ENCODE measurements at places on chromosomes 1 and 21.

DNA sequence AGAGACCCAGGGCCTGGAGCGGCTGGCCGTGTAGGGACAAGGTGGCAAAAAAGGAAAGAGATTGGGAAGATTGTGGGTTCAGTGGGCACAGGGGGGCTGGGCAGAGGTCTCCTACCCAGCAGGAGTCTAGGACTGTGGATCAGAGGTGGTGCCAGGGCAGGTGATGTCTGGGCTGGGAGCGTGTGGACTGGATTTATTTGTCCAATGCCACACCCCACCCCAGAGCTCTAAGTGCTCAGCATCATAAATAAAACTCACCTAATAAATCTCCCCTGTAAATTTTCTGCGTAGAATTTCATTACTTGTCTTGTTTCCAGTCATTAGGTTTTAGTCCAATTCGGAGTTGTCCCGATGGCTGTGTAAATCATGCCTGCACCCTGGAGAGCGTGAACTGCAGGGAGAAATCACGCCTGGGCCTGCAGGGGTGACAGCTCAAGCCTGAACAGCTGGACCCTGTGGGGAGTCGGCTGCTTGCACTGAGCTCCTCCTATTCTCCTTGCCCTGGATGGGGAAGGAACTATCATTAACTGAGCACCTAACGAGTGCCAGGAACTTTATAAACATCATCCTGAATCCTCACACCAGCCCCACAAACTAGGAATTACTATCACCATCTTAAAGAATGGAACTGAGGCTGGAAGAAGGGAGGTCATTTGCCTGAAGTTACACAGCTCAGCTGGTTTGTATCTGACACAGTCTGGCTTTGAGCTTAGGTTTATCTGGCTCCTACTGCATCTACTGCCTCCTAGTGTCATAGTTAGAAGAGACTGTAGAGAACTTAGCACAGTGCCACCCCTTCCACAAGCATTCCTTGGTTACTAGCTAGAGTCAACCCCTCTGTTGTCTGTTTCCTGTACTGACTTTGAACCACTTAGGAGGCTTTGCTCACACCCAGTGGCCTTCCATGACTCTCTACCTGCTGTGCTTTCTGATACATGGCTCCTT, 25.0 kb upstream of the POU3F1 start:
- DNase-seq: no peak

- DNase-seq: no peak
Measured at GRCh38 chr1:213274140-213274539, 223.1 kb downstream of the RPS6KC1 start.

DNA sequence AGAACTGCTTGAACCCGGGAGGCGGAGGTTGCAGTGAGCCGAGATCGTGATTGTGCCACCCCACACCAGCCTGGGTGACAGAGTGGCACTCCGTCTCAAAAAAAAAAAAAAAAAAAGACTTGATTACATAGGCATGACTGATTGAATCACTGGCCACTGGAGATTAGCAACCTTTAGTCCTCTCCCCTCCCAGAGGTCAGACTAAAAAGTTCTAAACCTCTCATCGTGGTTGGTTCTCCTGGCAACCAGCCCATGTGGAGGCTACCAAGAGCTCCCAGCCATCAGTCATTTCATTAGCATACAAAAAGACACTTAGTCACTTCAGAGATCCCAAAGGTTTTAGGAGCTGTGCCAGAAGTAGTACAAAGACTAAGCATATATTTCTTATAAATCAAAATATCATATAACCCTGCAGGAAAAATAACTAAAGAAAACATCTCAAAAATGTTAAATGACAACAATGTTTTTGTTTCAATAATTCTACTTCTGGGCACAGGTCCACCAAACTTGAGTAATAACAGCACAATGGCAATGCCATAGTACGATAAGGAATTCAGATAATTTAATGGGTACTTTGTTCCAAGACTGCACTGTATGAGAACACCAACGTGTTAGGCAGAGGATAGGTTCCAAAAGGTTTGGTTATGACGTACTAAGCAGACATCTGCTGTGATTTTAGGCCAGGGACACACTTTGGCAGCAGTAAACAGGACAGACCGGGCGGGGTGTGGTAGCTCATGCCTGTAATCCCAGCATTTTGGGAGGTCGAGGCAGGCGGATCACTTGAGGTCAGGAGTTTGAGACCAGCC, 18.1 kb downstream of the USP48 start:
- peak; percentile 90 for DNase-seq

GRCh38 chr1:58551186-58552140, 4.9 kb upstream of the OMA1 start:
- DNase-seq: no peak

DNA sequence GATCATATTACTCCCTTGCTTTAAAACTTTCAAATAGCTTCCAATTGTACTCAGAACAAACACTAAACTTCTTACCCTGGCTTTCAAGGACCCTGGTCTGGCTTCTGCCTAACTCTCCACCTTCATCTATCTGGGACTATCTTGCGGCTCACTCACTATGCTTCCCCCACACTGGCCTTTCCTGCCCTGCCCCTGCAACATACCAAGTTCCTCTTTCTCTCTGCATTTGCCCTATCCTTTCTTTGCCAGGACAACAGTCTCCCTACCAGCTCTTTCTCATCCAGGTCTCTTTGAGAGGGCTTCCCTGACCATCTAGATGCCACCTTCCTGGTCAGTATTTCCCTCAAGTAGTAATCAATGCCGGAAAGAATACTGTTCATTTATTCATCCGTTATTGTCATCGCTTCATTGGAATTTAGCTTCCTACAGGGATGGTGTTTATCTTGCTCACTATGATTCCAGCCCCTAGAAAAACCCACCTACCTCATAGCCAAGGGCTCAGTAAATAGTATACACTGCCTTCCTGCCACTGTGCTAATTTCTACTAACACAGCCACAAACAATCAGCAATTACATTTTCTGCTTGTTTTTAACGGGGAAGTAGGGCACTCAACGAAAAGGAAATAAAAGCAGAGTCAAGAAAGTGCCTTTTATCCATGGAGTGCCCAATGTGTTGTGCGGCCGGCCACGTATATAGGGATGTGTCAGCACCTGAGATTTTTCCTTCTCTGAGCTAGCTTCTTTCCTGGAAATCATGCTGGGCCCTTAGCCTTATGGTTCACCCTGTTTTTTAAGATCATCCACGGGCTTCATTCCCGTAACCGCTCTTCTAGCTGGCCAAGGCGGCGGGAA, 521 bp upstream of the CDC7 start:
- DNase-seq: peak; percentile 76

DNA sequence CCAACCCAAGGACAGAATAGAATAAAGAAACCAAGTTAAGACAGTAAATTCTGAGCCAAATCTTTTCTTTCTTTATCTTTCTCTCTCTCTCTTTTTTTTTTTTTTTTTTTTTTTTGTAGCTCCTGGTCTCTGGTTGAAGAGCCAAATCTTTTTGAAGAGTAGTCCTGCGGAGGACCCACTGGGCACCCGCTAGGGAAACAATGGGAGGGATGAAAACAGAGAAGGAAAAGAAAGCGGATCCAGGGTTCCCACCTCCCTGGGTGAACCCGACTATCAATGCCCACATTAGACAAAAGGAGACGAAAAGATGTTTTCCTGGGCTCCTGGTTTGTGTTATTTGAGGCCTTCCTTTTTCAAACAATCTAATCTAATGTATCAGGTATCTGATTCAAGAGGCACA, 49.8 kb upstream of the FBXO28 start:
- no peak for DNase-seq

- DNase-seq: no peak
Measured at GRCh38 chr1:14767075-14767474, 168.6 kb downstream of the KAZN start.

- DNase-seq: no peak
Measured at GRCh38 chr1:156936721-156937220, 16.3 kb downstream of the LRRC71 start.

All from MV-4-11 (cell line).